ENCODE measurements at places on chromosomes 7 and 10.

DNA sequence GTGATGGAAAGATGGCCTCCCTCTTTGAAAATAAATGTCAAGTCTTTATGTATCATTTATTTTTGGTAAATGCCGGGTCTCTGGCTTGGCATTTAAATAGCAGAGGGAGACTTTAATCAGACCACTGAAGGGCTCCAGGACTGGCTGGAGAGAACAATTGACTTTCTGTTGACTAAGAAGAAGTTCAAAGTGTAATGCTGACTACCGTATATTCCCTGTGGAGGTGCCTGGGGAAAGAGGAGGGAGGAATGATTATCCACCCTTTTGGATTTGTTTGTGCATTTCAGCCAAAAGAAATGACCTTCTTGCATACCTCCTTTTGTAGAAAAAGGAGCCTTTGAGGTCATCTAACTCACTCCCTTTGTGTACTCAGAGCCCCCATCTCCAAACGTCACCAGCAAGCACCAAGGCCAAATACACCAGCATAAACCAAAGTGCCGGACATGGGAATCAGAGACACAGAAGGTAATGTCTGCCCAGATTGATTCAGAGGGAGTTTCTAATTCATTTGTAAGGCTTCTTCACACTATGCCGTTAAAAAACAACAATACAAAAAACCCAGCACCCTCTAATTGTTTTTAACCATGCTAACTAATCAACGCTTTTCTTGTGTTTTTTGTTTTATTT lies 75.2 kb downstream of the PRLHR start:
- DNase-seq: no peak

DNA sequence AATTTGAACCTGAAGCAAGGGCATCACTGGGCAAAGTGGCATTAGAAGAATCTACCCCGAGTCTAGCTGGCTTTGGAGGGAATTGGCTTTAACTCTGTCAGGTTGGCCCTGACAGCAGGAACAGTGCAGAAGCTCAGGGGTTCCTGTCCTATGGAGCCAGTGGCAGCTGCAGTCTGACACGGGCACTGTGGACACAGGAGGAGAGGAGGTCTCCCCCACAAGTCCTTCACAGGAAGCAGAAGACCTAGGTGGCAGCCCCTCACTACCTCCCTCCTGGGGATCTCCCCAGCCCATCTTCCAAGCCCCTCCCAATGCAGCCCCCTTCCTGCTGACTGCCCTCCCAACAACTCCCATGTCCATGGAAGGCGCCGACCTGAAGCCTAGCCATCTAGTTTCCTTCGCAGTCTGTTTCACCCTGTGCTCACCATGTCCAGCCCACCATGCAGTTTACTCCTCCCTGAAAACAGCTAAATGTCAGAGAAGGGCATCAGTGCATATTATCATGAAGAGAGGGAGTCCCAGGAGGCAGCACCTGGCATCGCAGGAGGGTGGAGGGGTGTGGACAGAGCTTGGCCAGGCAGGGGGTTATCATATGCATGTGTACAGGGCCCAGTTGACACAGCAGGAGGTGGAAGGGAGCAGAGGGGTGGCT lies 17.9 kb upstream of the GDF10 start:
- no peak for DNase-seq

DNA sequence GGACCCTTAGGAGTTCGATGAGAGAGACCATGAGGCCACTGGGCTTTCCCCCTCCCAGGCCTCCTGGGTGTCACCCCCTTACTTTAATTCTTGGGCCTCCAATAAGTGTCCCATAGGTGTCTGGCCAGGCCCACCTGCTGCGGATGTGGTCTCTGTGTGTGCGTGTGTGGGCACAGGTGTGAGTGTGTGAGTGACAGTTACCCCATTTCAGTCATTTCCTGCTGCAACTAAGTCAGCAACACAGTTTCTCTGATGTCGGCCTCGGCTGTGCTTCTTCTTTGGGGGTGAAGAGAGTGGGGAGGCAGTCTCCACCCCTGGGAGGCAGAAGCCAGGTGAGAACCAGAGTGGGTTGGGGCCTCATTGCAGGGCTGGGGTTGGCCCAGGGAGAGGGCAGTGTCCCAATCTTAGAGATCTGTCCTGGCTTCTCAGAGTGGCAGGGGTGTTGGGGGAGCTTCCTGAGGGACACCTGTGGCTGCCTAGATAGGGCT lies 1.5 kb downstream of the PVRIG start:
- peak; percentile 51 for DNase-seq

DNA sequence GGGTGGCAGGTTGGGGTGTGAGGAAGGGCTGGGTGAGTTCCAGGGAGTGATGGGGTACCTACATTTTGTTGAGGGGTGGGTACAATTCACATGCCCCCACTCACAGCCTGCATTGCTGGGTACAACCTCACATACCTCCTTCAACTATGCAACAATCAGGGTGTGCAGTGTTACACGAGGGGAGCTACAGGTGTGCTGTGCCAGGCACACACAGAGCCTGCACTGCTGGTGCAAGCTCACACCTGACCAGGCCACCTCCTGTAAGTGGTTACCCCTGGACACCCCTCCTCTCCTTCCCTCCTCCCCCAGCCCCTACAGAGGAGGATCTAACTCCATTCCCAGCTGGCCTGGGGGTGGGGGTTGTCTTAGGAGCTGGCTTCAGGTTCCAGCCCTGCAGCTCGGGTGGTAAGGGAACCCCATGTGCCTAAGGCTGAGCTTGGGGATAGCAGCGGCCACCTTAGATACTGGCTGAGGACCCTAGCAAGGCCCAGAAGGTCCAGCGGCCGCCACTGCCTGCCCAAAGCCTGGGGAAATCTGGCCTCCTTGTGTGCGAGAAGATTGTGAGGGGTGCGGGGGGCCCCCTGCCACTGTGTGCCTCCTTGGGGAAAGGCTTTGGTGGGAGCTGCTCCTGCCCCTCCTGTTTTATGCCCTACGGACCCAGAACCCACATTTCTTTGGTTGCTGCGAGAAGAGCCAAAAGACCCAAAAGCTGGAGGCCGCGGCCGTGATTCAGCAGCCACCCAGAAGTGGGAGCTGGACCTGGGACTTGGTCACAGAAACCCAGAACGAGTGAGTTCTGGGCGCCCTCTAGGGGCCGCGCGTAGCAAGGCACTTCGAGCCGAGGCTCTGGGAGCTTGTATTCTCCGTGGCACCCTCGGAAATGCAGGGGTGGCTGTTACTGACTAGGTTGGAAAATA lies 10.8 kb downstream of the TLX1 start:
- DNase-seq: peak; percentile 62

DNA sequence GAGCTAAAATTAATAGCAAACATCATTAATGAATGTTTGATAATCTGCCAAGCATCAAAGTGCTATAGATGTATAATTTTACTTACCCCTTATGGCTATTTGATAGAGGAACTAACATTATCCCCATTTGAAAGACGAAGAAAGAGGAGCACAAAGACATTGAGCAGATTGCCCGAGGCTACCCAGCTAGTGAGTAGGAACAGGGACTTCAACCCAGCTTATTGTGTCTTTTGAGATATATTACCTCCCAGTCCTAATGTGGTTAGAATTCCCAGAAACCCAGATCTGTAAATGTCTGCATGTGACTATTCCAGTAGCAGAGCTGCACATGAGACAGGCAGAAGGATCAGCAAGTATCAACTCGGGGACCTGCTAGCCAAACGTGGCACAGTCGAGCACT lies 160.1 kb upstream of the AOAH start:
- DNase-seq: no peak

GRCh38 chr10:121592155-121592890 lies 5.9 kb downstream of the FGFR2 start:
- no peak for DNase-seq

DNA sequence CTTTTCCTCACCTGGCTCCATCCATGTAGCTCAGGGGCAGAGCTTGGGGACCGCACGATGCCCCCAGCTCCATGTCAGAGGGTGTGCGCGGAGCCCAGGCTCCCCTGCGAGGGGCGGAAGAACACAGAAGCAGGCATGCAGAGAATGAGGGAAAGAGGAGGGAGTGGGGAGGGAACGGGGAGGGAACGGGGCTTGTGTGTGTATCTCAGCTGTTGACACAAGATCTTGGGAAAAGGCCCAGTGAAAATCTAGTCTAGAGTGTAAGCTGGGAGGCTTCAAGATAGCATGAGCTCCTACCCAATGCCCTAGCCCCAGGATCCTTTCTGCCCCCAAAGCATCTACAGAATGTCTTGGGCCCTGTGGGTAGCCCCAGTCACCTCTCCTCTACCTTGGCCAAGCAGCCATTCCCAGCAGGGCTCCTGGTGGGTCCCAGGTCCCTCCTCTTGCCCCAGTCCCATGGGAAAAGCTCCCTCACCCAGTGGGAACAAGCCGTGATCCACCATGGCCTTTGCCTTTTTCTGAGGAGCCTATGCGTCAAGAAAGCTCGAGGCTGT lies 25.1 kb upstream of the NDST2 start:
- DNase-seq: no peak
